Central memory CD4-positive, alpha-beta T cell (primary cell): ENCODE measurements at places on chromosomes 11 and 22.

DNA sequence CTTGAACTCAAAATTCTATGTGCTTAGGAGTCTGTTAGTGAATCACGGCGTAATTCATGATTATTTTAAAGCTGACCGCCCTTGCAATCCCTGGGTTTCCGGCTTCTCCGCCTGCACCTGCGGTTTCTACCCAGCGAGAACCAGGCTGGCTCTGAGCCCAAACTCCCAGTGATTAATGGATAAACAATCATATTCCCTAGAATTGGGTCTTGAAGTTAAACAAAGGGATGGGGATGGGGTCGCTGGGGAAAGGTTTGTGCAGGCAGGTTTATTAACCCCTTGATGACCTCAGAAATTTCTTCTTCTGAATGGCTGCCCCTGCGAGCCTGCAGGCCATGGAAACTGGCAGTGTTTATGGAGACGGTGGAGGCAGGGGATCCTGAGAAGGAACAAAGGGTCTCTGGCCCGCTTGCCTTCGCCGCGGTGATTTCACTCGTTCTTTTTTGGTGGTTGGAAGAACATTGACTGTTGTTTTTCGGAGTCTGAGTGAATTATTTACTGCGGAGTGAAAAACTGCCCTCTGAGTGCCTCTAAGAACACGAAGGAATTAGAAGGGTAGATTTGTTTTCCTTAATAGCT lies 1000.3 kb downstream of the BRD1 start:
- DNase-seq: no peak

DNA sequence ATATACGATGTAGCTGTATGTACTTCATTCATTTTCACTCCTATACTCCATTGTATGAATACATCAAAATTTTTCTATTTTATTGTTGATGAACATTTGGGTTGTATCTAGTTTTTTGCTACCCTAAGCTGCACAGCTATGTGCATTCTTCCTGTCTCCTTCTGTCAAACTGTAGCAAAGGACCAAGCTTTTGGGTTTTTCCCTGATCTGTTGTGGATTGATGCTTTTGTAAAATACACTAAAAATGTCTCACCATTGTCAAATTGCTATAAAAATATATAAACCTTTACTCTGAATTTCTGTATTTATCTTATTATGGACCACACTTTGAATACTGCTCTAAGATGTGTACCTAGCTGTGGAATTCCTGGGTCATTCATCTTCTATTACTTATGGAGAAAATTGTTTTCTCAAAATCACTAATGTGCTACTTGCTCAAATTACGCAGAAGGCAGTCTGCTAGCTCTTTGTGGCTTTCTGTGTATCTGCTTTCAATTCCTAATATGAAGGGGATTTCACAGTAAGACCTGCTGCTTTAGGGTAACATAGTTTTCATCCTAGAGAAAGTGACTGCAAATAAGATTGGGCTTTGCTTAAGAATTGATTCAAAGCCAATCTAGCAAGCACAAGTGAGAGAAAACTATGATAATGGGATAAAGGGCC lies 123.4 kb downstream of the CYP2R1 start:
- peak; percentile 14 for DNase-seq

GRCh38 chr11:114311946-114312345 lies 15.7 kb downstream of the NNMT start:
- no peak for DNase-seq

DNA sequence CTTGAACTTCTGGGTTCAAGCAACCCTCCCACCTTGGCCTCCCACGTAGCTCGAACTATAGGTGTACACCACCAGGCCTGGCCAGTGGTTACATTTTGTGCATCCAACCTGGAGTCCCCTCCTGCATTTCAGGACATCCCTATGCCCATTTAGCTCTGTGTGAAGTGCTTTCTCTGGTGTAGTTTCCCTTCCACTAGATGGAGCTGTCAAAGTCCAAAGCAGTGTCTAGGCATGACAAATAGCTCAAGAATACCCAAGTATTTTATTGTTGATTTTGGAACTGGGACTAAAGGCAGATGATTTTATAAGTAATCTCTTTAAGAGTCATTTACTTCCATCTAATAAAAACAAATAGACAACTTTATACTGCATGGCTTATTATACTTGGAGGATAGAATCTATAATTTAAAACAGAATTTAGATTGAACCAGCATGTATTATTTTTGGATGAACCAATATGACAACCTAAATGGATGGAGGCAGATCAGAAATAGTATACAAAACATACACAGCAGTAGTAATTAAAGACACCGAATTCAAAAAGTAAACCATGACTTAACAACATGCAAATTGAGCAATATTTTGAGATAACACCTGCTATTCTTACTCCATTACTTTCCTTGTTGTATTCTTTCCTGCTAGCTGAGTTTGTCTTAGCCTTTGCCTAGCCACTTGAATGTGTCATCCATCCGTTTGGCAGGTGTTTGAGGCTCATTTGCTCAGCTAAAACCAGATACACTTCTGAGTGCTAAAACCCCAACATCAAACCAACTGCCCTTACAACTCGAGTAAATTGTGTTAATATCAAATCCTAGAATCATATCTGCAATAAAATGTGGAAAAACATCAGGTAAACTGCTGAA lies 37.7 kb downstream of the EIF4ENIF1 start:
- DNase-seq: peak; percentile 25

GRCh38 chr11:108672113-108672512 lies 7.2 kb downstream of the DDX10 start:
- no peak for DNase-seq

DNA sequence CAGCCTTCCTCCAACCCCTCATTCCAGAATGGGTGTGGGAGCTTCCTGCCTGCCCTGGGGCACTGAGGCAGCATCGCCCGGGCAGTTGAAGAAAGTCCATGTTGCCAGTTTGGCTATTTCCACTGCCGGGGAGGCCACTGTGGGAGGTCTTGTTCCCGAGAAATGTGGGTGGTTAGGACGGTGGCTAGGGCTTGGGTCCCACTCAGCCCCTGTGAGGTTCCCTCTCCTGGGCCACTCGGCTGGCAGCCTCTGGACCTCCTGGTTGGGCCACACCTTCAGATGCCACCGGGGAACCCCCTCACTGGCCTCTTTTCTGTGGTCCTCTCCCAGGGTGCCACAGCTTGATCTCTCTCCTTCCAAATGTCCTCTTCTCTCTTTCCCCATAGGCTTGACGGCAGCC lies 5.1 kb upstream of the PPP6R3 start:
- no peak for DNase-seq

- no peak for DNase-seq
These were observed 64.2 kb downstream of the MICAL2 start for GRCh38 chr11:12174477-12175143.

DNA sequence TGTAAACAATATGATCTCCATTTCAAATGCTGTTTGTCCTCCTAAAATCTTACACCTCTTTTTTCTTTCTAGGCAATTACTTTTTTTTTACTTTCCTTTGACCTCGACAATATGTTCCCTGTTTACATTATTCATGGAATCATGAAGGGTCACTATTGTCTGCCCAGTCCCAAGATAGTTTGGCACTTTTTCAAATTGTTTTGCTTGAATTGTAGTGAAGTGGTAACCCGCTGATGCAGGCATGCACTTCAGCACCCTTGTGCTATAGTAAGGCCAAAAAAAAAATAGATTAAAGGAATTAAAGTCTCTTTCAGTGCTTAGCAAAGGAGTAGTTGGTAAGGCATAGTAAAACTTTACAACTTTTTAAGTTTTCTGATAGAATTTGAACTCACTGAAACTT lies 90.9 kb downstream of the PAX6 start:
- no peak for DNase-seq

DNA sequence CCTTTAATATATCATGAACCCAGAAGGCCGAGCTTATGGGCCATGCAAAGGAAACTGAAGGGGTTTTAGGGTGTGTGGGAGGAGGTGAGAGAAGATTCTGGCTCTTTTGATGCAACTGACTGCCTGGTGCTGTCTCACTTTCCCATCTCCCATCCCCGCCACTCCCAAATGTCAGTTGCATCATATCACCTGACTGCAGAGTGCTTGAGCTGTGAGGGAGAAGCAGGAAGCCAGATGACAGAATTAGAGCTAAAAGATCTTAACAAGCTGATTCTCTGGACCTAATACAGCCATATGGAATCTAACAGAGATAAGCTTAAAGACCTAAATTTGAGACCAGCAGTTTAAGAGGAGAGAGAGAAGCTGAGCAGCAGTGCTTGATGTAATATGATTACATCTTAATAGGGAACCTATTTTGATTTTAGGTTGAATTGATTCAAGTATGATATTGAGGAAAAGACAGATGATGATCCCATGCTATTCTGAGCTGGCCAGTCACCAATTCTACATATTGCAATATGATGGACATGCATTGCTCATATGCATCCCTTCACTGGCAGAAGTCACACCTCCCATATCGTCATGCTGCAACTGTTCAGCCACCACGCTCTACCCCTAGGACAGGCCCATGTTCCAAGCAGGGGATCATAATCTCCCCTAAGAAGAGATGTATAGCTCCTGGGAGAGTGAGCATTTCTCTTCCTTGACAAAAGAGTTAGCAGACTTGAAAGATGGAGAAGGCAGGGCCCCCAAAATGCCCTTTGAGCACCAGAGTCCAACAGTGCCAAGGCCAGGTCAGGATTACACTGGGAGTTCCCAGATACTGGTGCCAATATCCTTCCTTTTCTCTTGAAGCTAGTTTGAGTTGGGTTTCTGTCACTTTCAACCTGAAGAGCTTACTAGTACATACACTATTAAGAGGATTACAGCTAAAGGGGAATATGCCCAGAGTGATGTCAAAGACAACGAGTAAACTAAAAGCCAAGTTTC lies 44.9 kb downstream of the PLEKHA7 start:
- no peak for DNase-seq

DNA sequence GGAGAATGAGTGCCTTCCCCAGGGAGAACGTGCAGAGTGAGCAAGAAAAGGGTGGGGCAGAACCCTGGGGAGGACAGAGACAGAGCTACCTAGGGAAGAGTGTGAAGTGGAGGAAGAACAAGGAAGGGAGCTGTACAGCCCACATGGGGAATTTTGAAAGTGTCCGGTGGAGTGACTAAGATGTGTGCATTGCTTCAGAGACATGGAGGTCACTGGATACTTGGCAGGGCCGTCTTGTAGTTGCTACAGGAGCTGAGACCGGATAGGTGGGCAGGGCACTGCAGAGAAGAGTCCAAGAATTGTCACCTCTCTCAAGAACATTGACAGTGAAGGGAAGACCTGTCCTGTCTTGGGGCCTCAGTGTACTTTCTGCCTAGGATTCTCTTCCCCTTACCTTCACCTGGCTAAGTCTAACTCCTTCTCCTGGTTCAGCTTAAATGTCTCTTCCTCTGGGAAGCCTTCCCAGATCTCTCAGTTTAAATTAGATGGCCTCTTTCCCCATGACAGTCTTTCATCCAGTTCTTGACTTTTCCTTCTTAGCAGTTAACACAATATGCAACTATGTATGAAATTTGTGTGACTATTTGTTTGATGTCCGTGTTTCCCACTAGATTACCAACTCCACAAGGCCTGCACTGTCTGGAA lies 9.2 kb upstream of the P2RY6 start:
- no peak for DNase-seq

- DNase-seq: no peak
These were observed 262.6 kb downstream of the NTM start for GRCh38 chr11:131632971-131633370.

DNA sequence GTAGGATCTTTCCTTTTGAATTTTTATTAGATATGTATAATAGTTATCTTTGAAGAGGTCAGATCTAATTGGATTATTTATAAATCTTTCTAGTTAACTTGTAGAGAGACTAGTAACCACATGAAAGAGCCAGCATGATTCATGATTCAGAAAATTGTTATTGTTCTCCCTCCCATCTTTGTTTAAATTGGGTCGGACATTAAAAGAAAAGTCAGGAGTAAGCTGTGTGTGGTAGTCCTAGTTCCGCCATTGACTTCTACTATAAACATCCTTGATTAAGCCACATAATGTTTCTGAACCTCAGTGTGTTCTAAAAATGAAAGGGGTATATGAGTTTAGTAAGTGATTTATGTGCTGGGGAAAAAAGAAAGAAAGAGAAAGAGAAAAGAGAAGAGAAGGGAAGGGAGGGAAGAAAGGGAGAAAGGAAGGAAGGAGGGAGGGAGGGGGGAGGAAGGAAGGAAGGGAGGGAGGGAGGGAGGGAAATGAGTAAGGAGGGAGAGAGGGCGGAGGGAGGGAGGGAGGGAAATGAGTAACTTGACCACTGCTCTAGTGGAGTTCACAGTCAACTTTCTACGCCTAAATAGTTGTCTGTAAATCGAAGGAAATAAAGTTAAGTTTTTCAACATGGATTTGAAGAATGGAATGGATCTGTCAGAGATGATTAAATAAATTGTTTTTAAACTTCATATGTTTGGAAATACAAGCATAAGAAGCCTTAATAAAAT lies 32.9 kb downstream of the SIK2 start:
- DNase-seq: no peak

- DNase-seq: no peak
These were observed 1.4 kb downstream of the TBX1 start for GRCh38 chr22:19761725-19762567.

GRCh38 chr11:113091481-113091780 lies 130.2 kb downstream of the NCAM1 start:
- no peak for DNase-seq

GRCh38 chr22:39462443-39463221 lies 5.8 kb downstream of the MGAT3 start:
- DNase-seq: no peak

GRCh38 chr11:62851807-62852522 lies 12.6 kb upstream of the WDR74 start:
- DNase-seq: no peak

DNA sequence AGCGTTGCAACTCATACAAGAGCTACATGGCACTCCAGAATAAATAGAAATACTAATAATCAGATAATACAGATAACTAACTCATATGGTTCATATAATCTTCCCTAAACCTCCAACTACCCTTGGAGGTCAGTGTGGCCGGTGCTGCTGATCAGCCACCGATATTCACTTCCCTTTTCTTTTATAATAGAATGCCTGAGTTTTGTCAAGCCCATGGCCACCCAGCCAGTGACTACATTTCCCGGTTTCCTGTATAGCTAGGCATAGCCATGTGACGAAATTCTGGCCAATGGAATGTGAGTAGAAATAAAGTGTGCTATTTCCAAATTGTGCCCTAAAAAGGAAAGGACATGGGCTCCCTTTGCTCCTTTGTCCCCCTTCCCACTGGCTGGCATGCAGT lies 5.9 kb upstream of the CAT start:
- DNase-seq: no peak

DNA sequence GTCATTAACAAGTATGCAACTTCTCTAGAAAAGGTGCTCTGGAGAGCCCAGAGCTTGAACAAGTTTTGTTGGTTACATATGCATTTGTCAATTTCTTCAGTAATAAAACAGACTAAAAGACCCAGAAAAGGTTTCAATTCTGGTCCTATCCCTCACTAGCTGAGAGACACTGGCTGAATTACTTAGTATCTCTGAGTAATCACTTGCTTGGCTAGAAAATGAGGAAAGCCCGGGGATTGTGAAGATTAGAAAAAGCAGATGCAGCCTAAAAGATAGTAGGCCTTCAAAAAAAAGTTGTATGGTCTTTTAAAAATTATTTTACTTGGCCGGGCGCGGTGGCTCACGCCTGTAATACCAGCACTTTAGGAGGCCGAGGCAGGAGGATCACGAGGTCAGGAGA lies 41.2 kb downstream of the MAPK1 start:
- no peak for DNase-seq

DNA sequence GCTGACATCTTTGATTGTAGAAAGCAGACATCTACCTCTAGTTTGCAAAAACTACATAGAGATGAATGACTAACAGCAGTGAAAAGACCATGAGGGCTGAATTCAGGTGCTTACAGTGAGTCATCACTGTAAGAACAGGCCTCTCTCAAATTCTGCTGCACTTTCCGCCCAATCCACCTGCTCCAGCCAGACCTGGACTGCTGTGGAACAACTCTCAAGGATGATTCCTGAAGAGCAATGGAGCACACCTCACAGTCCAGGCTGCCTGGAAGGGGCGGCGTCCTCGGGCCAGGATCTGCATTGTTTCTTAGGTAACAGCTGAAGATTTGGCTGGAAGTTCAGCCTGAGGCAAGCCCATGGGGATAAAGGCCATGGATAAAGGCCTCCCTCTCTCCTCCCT lies 15.1 kb downstream of the APOL2 start:
- DNase-seq: no peak
